ENCODE measurements at places on chromosomes 3 and 15.

DNA sequence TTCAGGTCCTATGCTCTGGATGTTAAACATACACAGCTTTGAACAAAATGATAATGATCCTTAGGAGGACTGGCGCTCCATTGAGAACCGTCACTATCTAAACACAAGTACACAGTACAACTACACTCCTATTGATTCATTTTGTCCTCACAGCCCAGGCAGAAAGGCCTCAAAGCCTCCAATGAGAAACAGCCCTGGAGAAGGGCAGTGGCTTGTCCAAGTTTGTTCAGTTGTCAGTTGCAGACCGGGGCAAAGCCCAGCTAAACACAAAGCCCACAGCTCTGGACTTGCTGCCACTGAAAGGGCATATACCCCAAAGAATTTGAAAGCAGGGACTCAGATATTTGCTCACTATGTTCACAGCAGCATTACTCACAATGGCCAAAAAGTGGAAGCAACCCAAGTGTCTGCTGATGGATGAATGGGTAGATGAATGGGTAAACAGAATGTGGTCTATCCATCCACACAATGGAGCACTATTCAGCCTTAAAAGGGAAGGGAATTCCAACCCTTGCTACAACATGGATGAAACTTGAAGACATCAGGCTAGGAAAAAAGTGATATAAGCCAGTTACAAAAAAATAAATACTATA is 34.7 kb downstream of the NUP210 start:
- no peak for DNase-seq

DNA sequence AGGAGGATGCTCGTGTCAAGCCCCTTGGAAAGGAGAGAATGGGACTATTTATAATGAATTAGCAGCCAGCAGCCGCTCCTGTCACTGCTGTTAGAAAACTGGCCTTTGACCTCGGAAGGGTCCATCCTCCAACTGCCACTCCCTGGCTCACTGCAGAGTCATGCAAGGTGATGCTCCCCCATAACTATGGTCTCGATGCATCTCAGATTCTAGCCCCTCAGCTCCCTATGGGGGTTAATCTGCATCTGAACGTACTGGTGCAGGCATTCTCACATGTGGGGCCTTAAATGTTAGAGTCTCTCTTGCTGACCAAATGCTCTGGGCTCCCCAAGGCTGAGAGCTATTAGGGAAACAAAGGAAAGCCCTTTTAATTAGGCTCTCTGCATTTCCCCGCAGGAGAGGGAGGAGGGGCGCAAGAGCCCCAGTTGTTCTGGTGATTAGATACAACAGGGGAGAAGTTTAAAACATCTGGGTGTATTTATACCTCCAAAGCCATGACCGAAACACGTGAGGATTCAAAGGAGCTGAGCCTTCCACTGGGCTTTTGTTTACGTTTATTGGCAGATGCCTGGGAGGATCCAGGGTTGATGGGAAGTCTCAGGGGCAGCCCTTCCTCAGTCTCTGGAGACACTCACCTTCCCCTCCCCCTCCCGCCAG is 182.5 kb downstream of the OPA1 start:
- no peak for DNase-seq

DNA sequence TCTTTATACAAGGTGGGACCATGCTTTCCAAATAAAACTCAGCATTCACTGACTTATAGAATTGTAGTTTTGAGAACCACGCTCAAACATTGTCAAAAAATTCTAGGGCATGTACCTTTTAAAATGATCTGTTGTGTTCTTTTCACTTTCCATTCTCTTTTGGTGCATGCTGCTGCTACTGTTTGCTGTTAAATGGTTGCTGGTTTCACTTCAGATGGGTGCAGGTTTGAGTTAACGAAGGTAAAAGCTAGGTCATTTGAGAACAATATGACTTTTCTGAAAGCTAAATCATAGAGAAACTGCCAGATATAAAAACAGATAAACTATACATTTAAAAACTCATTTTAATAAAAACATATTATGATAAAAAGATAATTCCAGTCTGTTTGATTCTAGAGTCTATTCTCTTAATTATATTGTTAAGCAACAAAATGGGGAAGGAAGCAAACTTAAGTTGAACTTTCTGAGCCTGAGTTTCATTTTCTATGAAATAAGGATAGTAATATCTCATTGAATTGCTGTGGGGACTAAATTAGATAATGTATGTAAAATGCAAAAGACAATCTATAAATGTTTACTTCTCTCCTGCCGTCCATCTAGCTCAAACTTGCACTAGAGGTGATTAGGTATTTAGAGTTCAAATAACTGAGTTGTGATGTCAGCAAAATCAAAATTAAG is 82.4 kb downstream of the OXSM start:
- DNase-seq, result no peak

DNA sequence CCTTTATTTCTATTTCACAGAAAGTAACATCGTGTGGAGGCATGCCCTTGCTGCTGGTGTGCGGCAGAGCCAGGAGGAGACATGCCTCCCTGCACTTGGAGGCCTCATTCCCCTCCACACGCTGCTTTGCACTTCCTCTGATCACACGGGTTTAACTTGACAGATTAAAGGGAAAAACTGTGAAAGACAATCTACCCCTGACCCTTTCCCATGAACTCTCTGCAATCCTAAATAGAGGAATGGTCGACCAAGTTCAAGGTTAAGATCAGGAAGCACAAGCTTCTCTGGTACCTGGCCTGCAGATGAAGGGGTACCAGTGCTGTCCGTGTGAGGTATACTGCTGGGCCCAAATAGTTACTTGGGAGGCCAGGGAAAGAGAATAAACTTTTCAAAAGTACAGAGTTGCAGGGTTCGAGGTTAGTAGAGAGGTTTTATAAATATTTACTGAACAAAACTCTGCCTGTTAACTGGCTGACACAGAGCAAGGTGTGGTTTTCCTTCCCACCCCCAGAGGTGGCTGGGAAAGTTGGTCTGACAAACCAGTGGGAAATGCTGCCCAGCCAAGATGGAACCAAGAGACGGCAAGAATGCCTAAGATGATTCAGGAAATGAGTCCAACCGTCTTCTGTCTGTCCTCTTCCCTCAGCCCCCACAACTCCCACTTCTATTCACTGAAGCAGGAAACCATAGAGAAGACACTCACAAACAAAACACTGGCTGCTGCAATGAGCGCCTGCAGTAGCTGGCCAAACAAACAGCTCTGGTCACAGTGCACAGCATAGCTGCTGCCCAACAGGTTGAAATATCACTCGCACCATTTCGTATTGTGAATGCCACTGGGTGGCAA is 79.6 kb downstream of the IGF2BP2 start:
- DNase-seq, result peak; percentile 91

DNA sequence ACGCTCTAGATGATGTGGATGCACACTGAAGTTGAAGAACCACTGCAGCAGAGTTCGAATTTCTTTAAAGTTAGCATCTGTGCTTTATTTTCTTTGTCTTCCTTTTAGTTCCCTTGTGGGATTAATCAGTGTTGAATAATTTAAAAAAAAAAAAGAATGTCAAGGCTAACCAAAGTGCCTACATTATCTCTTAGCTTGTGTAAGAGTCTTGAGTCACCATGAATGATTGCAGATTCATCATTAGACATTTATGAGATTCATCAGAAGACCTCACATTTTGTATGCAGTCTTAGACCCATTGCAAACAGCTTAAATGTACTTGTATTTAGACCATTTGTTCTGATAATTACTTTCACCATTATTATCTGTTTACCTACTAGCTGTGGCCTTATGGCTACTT is 182.2 kb downstream of the FNDC3B start:
- DNase-seq, result peak; percentile 73

DNA sequence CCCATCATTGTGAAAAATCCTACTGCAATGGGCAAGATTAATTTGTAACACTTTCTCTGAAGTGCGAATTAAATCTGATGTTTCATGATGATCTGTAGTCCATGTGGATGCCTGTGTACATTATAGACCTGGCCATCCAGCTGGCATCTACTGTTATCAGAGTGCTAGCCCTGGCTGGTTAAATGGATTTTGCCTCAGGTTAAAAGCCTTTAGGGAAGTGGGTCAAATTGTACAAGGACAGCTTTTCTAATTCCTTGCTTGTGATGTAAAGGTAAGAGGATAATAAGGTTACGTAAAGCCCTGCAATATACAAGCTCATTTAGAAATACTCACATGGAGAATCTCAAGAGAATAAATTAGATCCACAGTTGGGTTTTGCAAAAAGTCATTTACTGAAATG is 138.2 kb downstream of the EPHA3 start:
- no peak for DNase-seq

DNA sequence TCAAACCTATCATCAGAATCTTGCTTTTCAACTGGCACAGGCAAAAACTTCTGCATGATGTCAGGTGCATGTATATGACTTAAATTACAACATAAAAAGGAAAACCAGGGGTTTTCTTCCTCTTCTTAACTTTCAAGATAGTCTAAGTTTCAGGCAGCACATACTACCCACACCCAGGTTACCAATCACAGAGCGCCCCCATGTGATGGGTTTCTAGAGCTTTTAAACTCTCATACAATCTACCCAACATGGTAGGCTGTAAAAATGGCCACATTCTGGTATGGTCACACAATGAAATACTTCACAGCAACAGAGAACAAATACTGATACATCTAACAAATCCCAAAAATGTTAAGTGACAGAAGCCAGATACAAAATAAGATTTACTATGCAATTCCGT is 7.4 kb downstream of the MESD start:
- DNase-seq, result no peak

GRCh38 chr15:78049691-78050440 is 27.6 kb downstream of the TBC1D2B start:
- DNase-seq, result peak; percentile 75

- no peak for DNase-seq
Observed at GRCh38 chr3:139619484-139619883, 58.3 kb downstream of the NMNAT3 start.

DNA sequence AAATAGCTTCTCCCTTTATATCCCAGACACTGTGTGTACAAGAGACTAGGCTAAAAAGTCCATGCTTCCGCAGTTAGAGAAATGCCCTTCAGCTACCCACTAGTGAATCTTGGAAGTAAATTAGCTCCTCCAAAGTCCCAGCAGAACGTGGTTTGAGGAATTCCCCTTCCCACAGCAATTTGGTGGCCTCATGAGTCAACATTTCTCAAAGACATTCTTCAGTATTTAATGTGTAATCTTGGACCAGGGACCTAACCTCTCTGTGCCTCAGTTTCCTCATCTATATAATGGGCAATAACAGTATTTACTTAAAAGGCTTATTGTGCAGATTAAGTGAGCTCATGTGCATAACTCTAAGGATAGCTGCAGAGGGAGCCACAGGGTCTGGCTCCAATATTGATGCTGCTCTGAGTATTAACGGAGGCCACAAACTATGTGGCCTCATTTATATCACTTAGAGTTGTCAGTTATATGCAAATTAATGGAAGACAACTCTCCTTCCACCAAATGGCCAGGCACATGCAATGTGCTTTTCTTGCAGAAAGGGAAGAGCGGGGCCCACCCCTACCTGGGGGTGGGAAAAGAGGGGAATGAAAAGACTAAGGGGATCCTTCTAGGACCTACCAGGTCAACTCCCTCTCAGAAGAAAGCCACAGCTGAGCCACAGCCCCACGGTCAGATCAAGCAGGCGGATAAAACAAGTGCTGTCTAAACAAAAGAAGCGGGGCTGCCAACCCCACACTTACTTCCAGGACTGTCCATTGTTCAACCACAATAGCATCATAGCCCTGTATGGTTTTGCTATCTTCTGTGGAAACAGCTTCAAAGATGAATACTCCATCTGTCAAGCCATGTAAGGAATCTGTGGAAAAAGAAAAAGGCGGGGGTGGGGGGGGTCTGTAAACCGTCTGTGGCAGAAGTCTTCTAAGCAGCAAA is 92.4 kb downstream of the OXNAD1 start:
- DNase-seq, result peak; percentile 63

GRCh38 chr3:10093678-10094077 is 14.4 kb downstream of the FANCD2OS start:
- DNase-seq, result no peak

- no peak for DNase-seq
Observed at GRCh38 chr3:150589759-150590158, 13.4 kb upstream of the SELENOT start.

DNA sequence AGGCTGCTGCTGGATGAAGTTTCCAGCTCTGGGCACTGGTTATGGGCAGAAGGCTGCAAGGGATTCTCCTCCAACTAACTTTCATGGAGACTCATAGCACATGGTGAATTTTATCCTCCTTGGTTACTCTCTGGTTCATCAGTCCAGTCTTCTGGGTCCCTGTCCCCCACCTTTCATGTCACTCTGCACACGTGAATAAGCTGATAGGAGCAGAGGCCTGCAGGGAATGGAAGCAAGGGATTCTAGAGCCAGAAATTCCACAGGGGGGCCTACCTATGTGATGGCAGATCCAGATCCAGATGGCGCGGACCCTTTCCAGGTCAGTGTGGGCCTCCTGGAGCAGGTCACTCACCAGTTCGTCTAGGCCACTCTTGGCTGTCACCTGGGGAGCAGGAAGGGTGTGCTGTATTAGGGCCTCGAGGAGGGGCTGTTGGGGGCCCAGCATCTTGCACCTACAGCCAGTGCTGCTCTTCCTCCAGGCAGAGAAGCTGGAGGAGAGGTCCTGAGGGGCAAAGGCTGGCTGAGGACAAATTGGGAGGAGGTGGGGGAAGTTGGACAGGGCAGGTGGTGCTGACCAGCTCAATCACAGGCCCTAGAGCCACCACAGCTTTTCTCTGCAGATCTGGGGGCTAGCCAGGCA is 30.2 kb downstream of the KY start:
- DNase-seq, result no peak
